ENCODE measurements at places on chromosomes 5 and 9.

- DNase-seq = no peak
Measured at GRCh38 chr5:146368137-146368536, 29.5 kb downstream of the POU4F3 start.

GRCh38 chr5:79840084-79840990 is 150.7 kb downstream of the CMYA5 start:
- no peak for DNase-seq

GRCh38 chr5:137856201-137856600 is 11.5 kb upstream of the MYOT start:
- DNase-seq = no peak

GRCh38 chr9:35754264-35754663 is at the start of gene MSMP:
Gene MSMP, minus strand, starts transcription at chr9:35754276. Its CDS starts 147 bp downstream, at chr9:35754129.
- DNase-seq = no peak

DNA sequence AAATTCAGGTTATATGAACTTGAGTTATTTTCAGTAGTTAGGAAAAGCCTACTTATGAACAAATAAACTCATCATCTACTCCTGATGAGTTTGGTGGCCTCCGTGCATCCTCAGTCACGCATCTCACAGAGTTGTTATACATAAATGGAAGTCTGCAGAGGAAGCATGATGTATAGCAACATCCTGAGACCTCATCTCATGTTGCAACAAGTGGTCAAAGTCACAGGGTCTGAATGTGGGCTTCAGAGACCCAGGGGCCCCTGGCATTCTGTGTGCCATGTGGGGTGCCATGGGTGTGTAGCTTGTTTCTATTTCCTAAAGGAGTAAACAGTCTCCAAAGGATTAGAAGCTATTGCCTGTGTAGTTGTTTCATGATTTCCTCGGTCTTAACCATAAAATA is 216.5 kb downstream of the IRX2 start:
- DNase-seq = no peak

DNA sequence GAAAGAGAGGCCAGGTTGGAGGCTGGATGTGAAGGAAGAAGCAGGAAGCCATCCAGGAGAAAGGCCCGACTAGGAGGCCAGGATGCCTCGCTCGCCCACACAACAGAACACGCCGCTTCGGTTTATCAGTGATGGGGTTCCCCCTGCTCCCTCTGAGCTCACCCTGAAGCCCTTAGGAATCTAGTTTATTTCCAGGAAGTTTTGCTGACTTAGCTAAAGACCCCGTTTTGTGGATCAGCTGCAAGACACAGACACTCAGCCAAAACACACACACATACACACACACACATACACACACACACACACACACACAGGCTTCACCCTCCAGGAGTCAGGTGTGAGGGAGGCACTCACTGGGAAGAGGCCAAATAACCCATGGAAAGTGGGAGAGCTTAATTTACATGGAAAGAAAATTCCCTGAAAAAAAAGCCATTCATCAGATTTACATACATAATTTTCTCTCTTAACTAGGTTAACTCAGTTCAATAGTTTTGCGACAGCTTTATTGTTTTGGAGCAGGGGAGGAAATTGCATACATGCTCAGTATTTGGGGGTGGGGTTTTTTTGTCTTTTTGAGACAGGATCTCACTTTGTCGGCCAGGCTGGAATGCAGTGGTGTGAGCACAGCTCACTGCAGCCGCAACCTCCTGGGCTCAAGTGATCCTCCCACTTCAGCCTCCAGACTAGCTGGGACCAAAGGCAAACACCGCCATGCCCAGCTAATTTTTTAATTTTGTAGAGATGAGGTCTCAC is 92.7 kb upstream of the HAND1 start:
- DNase-seq = no peak

DNA sequence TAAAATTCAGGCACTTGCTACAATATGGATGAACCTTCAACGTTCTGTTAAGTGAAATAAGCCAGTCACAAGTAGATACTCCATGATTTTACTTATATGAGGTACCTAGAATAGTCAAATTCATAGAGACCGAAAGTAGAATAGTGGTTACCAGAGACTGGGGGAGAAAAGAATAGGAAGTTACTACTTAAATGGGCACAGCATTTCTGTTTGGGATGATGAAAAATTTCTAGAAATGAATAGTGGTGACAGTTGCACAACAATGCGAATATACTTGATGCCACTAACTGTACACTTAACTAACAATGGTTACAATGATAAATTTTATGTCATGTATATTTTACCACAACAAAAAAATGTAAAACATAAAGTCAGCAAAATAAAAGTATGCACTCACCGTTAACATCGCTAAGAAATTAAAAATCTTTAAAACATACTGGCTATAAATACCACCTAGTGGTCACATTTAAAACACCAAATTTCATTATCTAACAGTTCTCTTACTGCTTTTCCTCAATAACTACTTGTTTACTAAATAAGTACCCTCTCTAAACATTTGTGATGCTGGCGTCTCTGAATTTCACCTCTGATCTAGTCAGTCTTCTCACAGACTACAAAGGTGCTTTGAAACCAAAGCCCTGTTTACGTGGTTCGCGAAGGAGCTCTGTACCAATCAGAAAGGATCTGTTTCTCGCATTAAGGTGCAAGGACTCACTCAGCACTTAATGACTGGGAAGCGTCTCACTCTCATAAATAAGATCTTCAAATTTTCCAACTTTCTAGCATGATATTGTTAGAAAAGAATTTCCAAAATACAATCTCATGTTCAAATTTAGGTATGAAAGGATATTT is 22.7 kb downstream of the KIF3A start:
- no peak for DNase-seq

GRCh38 chr5:65172486-65173129 is 309.1 kb downstream of the ADAMTS6 start:
- no peak for DNase-seq

DNA sequence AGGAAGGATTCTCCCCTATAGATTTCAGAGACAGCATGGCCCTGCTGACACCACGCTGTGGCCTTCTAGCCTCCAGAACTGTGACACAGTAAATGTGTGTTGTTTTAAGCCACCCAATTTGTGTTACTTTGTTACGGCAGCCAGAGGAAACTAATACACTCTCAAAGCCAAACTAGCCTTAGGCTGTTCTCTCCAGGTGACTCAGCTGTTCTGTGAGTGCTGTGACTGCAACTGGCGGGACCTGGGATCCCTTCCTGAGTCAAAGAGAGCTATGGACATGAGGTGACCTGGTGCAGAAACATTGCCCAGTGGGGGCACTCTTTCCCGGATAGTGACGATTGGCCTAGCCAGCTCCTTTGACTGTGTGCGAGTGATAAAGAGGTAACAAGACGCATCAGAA is 14.0 kb upstream of the MLANA start:
- no peak for DNase-seq

DNA sequence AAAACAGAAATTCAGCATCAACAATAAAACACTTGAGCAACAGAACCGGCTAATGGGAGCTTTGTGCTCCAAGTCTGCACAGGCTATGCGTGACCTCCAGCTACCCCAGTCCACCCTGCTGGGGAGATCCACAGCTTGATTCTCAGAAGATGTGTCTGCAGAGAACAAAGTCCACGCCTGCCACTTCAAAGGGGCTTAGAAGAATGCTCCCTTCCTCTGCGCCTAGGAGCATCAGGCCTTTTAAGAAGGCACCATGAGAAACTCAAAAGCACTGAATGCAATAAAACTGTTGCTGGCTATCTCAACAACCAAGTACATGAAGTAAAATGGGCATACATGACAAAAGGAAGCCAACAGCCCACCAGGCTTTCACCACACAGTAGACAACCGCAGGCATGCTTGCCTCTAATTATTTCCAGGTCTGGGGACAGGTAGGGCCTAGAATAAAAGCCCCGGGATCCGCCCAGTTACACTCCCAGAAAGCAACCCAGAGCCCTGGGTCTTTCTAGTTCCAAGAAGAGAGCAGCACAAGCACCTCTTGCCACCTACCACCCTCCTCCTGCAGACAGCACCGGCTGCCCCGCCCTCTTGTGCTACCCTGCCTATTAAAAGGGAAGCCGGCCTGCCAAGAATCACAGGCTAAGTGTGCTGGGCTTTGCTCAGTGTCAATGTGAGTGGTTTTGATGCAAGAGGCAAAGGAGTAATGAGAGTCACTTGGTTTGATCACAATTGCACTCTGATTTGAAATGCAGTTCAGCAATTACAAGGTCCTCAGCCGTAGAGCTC is 123.2 kb downstream of the SPOCK1 start:
- DNase-seq = no peak

- DNase-seq = no peak
Measured at GRCh38 chr9:76358628-76359280, 35.5 kb downstream of the RFK start.

DNA sequence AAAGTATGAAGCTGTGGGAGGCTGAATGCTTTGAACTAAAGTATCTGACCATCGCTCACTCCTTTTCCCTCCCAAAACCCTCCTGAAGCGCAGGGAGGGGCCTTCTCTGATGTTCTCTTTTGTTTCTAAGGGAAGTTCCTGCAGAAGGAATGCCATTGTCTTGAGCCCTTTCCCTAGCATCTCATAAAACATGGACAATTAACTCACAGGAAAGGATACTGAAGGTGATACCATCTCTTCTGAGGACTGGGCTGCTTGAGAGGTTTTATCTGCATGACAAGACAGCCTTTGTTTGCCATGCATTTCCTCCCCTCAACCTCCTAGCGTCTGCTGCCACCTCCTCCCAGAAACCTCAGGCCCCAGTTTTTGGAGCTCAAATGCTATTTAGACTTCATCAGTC is 4.3 kb upstream of the RMND5B start:
- DNase-seq = no peak

- no peak for DNase-seq
Measured at GRCh38 chr5:96074870-96075269, 113.2 kb upstream of the ELL2 start.

GRCh38 chr5:54608423-54609085 is 91.0 kb downstream of the SNX18 start:
- DNase-seq = no peak

GRCh38 chr5:164301708-164302107 is 796.3 kb downstream of the MAT2B start:
- no peak for DNase-seq

DNA sequence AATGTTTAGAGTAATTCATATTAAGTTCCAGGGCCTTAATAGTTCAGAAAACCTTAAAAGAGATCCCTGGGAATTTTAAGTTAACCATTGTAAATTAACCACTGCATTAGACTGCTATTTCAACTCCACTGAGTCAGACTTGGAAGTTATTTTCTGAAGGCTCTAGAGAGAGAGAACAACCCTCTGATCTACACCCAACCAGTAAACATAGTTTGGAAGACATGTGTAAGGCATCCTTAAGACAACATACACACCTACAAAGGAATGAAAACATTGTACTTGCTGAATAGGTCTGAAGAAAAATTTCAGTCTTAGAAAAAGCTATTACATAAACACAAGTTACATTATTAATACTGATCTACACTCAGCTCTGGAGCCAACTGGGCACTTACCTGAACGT is 158.2 kb upstream of the FST start:
- no peak for DNase-seq

- DNase-seq = peak; percentile 70
Measured at GRCh38 chr9:37676411-37676830, 25.7 kb downstream of the FRMPD1 start.

DNA sequence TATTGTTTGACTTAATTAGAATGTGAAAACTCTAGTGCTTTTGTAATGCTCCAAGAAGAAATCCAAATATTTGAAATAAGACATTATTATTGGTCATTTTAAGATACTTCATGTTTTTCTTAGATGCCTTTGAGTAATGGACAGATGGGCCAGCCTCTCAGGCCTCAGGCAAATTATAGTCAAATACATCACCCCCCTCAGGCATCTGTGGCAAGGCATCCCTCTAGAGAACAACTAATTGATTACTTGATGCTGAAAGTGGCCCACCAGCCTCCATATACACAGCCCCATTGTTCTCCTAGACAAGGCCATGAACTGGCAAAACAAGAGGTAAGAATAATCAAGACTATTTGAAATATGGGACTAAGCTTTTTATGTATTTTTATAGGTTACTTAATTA is 69.2 kb upstream of the SREK1 start:
- DNase-seq = no peak

GRCh38 chr5:96816411-96816939 is 8.7 kb upstream of the ERAP1 start:
- DNase-seq = no peak

GRCh38 chr5:4309026-4309425 is 713.4 kb downstream of the IRX1 start:
- no peak for DNase-seq

DNA sequence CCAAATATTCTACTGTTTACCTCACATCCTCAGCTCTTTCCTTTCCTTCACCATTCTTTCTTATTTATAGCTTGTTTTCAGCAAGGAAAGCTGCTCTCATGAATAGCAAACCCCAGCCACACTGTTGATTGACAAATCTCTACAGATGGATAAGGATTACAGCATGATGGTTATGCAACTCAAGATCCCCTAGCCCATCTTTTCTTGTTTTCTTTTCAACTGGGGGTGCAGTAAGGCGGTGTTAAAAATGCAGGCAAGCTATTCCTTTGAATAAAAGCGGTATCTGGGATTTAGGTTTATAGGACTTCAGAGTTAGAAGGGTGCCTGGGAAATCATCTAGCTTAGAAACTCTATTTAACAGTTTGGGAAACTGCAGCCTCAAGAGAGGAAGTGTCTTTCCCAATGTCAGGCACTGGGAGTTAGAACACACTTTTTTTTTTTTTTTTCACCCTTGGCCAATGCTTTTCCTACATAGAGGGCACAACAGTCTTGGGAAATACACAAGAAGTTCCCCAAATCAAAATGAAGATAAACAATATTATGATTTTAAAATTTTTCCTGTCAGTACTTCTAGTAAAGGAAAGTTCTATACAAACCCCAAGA is 2.6 kb downstream of the SPARC start:
- no peak for DNase-seq

- no peak for DNase-seq
Measured at GRCh38 chr5:154970759-154971158, 29.9 kb downstream of the MRPL22 start.

- DNase-seq = no peak
Measured at GRCh38 chr5:90844931-90845330, 286.3 kb downstream of the ADGRV1 start.

DNA sequence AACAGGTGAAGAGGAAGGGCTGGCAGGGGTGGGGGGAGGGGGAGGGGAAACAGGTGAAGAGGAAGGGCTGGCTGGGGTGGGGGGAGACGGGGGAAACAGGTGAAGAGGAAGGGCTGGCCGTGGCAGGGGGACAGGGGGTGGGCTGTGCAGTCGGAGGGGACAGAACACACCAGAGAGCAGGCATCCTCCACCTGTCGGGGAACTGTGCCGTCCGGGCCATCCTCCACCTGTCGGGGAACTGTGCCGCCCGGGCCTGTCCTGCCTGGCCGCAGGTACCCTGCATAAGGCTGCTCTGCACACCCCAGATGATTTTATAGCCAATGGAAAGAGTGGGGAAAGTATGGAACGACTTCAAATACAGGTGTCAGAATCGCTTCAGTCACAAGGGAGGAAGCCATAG is 32.5 kb upstream of the PPP1R26 start:
- no peak for DNase-seq

DNA sequence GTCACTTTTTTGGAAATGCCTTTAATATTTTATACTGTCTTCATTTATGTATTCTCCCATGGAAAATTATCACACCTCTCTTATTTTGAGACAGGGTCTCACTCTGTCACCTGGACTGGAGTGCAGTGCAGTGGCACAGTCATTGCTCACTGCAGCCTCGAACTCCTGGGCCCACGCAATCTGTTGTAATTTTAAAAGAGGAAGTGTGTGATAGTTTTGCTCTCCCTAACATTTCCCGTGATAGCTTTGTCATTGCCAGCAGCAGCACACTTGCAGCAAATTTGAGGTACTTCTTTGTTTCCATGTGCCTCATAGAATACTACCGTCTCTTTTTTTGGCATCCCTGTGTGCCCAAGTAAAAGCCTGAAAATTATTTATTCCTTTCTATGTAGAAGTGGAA is 103.5 kb downstream of the RNF180 start:
- DNase-seq = no peak
